ENCODE measurements at places on chromosomes 2 and 18. TPM values are rescaled to one million over a fixed set of nuclear protein-coding genes. Genes with fewer than 3 reads are reported as not detected.

Gene CYP27C1
- total RNA-seq, result not detected

Gene FLACC1
- 0.67 TPM for total RNA-seq

Gene RGPD3
- total RNA-seq, result 0.31 TPM

Gene CFAP210
- not detected for total RNA-seq

Gene CTDSP1
- total RNA-seq, result 69.7 TPM

Gene DRC1
- total RNA-seq, result not detected

Gene CSRNP3
- total RNA-seq, result not detected

Gene TFPI
- total RNA-seq, result not detected

Gene FHL2
- total RNA-seq, result 1.5 TPM

Gene HRH4
- total RNA-seq, result 0.65 TPM

DNA sequence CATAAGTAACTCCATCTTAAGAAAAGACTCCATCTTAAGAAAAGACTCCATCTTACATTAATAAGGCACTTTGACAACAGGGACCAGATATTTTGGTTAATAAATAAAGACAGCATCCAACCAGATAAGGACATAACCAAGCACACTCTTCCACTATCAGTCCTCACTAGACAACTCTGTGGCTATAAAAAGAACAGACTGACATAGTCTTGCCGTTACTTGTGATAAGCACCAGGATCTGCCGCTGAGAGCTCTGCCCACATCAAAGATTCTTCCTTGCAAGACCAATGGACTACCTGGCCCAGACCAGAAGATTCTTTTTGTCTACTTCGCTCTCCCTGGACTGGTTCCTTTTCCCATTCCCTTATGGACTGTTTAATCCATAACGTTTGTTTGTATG lies 667.4 kb downstream of the NYAP2 start:
- DNase-seq, result no peak

DNA sequence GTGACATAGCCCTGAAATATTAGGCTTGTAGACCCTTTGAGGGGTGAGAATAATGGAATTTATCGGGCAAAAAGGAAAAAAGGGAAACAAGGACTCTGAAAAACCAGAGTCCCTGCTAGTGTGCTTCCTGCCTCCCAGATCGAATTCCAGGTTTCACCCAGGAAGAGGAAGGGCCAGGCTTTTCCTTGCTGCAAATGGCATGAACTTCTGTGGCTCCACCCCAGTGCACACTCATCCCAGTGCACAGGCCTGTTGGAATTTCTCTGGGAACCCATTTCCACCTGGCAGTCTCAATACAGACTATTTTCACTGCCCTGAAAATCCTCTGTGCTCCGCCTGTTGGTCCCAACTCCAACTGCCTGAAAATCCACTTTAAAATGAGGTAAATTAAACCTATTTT lies 29.9 kb downstream of the C18orf54 start:
- no peak for DNase-seq

GRCh38 chr18:69935319-69936190 lies 12.1 kb downstream of the CD226 start:
- DNase-seq, result peak; percentile 94

GRCh38 chr2:132609101-132609890 lies 60.7 kb downstream of the LYPD1 start:
- no peak for DNase-seq

DNA sequence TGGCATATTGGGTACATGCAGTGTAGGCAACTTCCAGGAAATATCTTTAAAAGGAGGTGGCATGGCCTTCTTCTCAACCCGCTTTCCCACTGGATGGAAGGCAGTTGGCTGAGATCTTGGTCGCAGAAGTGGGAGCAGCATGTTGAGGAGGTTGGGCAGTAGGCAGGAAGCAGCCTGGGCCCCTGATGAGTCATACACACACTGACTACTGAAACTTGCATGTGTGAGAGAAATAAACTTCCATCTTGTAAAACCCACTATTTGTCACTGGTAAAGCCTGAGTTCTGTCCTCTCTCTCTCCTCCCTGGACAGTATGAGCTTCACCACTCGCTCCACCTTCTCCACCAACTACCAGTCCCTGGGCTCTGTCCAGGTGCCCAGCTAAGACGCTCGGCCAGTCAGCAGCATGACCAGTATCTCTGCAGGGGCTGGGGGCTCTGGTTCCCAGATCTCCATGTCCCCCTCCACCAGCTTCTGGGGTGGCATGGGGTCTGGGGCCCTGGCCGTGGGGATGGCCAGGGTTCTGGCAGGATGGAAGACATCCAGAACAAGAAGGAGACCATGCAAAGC lies 233.8 kb upstream of the SPRED2 start:
- DNase-seq, result peak; percentile 14

GRCh38 chr18:51651761-51652160 lies 454.3 kb upstream of the MEX3C start:
- DNase-seq, result no peak

- no peak for DNase-seq
Observed at GRCh38 chr18:64806691-64807090, 657.8 kb upstream of the LINC00305 start.

DNA sequence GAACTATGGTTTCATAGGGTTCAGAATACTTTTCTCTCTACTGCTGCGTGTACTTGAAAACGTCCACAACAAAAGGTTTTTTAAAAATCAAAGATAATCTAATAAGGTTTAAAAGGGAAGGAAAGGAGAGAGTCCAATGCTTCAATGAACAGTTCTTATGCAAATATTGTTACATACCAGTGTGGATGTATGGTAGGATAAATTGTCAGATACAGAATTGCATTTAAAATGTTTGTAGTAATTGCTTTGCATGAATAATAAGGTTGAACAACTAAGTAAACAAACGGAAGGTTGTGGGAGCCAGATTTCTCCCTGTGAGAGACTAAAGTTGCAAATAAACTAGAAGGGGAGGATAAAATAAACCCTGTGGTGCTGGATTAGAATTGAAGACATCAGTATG lies 53.8 kb upstream of the RBBP8 start:
- no peak for DNase-seq

DNA sequence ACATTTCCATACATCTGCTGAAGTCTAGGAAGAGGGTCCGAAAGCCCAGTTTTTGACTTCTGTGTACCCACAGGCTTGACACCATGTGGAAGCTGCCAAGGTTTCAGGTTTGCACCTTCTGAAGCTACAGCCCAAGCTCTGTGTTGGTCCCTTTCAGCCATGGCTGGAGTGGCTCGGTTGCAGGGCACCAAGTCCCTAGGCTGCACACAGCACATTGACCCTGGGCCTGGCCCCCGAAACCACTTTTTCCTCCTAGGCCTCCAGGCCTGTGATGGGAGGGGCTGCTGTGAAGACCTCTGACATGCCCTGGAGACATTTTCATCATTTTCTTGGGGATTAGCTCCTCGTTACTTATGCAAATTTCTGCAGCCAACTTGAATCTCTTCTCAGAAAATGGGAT lies 55.7 kb downstream of the CCDC141 start:
- no peak for DNase-seq

GRCh38 chr2:49199266-49199665 lies 45.0 kb upstream of the FSHR start:
- DNase-seq, result no peak

- no peak for DNase-seq
Observed at GRCh38 chr18:70321616-70322015, 32.8 kb downstream of the SOCS6 start.

DNA sequence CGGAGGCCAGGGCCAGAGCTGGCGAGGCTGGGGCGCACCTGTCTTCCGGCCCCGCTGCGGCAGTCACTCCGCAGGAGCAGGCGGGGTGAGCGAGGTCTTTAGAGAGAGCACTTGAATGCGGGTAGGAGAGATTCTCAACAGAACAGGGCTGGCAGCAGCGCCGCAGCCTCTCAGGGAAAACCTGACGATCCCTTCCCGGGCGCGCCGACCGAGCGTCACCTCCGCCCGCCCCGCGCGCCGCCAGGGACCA lies 526 bp downstream of the PRKRA start:
- DNase-seq, result peak; percentile 87

DNA sequence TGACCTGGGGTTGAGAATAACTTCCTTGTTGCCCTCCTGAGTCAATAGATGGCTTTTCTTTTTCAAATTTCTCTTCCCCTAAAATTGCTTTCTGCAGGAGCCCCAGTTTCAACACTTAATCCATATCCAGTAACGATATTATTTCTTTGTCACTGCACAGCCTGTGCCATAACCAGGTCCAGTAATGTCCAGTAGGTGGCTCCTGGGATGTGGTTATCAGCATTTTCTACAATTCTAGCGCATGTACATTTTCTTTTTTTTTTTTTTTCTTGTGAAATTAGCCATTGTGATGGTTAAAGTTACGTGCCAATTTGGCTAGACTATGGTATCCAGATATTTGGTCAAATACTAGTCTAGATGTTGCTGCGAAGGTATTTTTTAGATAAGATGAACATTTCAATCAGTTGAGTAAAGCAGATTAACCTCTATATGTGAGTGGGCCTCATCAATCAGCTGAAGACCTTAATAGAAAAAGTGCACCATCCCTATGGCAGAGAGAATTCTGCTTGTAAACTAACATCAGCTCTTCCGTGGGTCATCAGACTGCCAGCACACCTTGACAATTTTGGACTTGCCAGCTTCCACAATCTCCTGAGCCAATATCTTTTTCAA lies 72.9 kb upstream of the SCG2 start:
- no peak for DNase-seq

DNA sequence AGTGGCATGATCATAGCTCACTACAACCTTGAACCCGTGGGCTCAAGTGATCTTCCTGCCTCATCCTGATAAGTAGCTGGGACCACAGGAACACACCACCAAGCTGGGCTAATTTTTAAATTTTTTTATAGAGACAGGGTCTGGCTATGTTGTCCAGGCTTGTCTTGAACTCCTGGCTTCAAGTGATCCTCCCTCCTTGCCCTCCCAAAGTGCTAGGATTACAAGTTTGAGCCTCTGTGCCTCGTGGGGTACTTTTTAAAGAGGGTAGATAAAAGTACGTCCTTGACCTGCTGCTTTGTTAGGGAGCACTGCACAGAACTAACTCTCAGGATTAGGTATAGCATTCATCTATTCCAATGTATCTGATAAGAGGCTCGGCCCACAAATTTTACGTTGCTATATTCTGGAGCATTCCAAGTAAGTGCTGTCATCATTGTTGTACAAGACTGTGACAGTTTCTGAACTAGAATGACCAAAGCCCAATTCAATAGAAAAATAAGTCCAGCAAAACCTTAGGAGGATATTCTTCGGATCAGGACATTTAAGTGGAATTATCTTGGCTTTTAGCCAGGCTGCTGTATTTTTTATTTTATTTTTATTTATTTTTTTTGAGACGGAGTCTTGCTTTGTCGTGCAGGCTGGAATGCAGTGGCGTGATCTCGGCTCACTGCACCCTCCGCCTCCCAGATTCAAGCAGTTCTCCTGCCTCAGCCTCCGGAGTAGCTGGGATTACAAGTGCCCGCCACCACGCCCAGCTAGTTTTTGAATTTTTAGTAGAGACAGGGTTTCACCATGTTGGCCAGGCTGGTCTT lies 4.1 kb downstream of the MTCL1 start:
- DNase-seq, result no peak

DNA sequence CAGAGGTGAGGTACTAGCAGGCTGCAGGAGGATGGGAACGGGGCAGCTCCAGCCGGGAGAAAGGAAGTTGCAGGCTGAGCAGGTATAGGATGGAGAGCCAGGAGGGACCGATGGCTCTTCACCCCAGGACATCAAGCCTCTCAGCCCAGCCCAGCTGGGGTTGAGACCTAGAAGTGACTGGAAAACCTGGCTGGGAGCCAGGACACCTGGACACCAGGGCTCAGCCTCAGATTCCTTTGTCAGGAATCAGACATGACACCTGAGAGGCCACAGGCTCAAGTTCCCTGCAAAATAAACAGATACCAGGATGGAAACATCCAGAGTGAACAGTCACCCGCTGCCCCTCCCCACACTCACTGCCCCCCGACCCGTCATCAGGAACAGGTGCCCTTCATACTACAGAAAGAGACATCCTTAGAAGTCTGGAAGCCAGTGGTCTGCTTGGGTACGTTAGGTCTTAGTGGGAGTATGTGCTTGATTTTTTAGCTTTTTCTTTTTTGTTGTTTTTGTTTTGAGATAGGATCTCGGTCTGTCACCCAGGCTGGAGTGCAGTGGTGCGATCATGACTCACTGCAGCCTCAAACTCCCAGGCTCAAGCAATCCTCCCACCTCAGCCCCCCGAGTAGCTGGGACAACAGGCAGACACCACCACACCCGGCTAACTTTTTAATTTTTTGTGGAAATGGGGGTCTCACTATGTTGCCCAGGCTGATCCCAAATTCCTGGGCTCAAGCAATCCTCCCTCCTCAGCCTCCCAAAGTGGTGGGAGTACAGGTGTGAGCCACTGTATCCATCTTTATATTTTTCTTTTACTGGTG lies 95.7 kb upstream of the STPG4 start:
- DNase-seq, result no peak

DNA sequence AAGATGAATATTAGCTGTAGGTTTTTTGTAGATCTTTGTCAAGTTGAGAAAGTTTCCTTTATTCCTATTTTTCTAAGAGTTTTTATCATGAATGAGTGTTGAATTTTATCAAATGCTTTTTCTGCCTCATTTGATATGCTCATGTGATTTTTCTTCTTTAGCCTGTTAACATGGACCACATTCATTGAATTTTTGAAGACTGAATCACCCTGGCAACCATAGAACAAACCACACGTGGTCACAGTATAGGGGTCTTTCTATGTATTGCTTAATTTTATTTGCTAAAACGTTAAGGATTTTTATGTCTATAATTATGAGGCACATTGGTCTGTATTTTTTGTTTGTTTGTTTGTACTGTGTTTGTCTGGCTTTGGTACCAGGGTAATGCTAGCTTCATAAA lies 201.7 kb upstream of the CWC22 start:
- DNase-seq, result no peak

DNA sequence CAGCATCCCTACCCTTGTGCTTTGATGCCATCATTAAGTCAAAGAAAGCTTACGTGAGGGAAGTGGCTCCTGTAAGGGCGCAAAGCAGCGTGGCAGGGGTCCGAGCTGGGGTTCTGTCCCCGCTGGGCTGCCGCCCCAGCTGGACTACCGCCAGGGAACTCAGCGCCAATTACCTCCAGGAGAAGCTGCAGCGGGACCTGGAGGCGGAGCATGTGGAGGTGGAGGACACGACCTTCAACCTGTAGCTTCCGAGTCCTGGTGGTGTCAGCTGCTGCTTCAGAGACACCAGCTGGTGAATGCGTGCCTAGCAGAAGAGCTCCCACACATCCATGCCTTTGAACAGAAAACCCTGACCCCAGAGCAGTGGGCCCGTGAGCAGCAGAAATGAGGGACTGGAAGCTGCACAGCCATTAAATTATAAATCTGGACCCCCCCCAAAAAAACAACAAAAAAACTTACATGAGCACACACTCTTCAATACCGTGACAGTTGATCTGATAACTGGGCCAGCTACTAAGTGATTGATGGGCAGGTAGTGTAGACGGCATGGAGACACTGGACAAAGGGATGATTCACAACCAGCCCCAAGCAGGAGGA lies 20.1 kb upstream of the YES1 start:
- DNase-seq, result peak; percentile 40

GRCh38 chr2:71798266-71799012 lies 345.1 kb downstream of the DYSF start:
- DNase-seq, result peak; percentile 16

Measured in activated CD4-positive, alpha-beta memory T cell treated with anti-CD3 and anti-CD28 coated beads for 36 hours (primary cell).